ENCODE measurements at places on chromosomes 5 and 9.

GRCh38 chr9:7370988-7371387 lies 428.6 kb downstream of the DMAC1 start:
- DNase-seq = no peak

- DNase-seq = no peak
Measured at GRCh38 chr9:119736491-119737454, 367.5 kb upstream of the BRINP1 start.

GRCh38 chr9:74205056-74205455 lies 292.1 kb upstream of the RORB start:
- no peak for DNase-seq

- no peak for DNase-seq
Measured at GRCh38 chr5:41787265-41787664, 83.0 kb downstream of the OXCT1 start.

GRCh38 chr5:163633926-163634460 lies 128.6 kb downstream of the MAT2B start:
- no peak for DNase-seq

DNA sequence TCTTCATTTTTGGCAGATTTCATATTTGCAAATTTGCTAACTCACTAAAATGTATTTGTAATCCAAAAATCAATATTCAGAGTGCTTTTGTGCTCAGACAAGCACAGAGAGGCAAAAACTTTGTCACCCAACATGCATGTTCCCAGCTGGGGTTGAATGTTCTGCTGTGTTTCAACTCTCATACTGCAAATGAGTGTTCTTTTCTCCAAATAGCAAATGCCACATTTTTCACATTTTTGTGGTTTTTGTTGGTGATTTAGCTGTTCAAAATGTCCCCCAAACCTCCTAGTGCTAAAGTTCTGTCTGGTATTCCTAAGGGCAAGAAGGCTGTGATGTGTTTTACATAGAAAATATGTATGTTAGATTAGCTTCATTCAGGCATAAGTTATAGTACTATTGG lies 87.3 kb upstream of the PCSK5 start:
- DNase-seq = no peak

- DNase-seq = no peak
Measured at GRCh38 chr9:91694081-91694870, 255.8 kb downstream of the ROR2 start.

DNA sequence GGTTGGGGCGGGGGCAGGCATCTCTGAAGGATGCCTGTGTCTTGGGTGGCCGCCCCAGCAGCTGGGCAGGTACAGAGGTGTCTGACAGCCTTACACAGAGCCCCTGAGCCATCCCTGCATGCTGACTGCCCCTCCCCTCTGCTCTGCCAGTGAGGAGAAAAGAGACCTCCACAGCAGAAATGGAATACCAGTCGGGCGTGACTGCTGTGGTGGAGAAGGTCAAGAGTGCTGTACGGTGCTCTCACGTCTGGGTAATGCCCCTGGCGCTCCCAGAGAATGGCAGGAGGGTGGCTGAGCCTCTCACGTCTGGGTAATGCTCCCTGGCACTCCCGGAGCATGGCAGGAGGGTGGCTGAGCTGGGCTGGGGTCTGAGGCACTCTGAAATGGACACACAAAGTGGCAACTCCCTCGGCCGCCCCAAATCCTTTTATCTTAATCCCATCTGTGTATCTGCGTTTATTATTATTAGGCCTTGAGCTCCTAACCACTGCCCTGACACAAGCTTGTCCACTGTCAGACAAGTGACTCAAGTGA lies 2.5 kb upstream of the RABL6 start:
- no peak for DNase-seq

GRCh38 chr5:171549274-171549673 lies 129.8 kb downstream of the FGF18 start:
- DNase-seq = no peak

DNA sequence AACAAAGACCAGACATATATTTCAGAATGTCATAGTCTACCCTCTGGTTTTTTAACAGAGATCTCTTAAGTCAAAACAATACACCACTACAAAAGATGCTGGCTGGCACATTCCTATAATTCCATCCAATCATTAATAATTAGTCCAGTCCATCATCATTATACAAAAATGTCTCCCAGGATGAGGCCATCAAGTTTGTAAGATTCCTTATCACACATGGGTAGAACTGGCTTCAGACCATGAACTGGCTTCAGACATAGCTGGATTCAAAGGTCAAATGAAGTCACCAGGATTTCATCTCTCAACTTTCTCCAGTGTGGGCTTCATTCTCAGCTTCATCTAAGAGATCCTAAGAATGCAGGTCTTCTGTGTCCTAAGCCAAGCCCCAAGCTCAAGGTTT lies 147.1 kb downstream of the ENC1 start:
- no peak for DNase-seq

DNA sequence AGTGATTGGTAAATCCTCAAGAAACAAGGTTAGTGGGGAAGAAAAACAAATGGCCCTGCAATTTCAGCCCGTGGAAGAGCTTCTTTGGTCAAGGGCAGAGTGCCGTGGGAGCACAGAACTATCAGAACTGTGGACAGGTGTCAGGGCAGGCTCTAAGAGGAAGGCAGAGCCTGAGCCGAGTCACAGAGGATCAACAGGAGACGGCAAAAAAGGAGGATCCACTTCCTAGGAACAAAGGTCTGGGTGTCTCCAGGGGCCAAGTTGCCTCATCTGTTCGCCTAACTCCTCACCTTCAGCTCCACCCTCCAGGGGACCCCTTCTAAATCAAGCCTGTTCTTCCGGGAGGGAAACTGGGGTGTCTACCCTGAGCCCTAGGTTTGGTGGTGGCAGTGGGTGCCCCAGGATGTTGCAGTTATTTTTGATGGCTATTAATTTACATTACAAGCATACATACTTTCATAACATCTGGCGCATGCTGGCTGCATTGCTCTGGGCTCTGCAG lies 88.0 kb downstream of the FEM1C start:
- no peak for DNase-seq

- no peak for DNase-seq
Measured at GRCh38 chr5:32232441-32233219, 58.5 kb upstream of the GOLPH3 start.

DNA sequence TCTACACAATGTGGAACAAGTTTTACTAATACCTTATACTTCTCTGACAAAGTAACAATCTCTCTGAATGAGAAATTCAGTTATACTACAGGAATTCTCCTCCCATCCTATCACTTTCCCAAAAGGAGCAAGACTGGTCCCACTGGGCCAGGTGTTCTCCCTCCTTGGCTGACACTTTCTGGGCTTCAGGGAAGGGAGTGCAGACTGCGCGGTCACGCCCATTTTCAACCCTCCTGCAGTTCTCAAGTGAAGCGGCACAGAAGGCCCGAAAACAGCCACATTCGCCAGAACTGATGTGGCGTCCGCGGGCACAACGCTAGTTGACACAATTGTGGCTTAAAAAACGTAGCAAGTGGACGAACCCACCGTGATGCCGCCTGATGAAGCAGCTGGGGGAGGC lies 603 bp downstream of the SAXO1 start:
- DNase-seq = no peak

GRCh38 chr5:54643685-54644106 lies 126.1 kb downstream of the SNX18 start:
- no peak for DNase-seq

DNA sequence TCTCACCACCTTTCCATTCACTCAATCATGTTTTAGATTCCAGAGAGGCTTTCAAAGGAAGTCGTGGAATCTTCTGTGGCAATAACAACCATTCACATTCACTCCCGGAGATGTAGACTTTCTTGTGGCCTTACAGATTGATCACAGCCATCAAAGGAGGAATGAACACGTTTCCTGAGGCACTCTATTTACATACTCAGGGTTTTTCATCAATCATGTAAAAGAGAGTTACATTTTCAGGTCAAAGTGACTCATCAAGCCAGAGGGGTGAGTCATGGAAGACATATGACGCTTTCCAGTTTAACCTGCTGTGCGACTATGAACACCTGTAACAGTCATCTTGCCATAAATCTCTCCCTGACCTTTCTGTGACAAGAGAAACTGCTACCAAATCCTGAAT lies 39.3 kb upstream of the RAD23B start:
- DNase-seq = no peak

- peak; percentile 15 for DNase-seq
Measured at GRCh38 chr5:157312492-157312891, 46.6 kb downstream of the CYFIP2 start.

DNA sequence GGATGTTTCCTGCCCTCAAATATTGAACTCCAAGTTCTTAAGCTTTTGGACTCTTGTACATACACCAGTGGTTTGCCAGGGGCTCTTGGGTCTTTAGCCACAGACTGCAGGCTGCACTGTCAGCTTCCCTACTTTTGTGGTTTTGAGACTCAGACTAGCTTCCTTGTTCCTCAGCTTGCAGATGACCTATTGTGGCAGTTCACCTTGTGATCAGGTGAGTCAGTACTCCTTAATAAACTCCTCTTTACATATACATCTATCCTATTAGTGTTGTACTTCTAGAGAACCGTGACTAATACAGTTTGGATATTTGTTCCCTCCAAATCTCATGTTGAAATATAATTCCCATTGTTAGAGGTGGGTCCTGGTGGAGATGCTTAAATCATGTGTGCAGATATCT lies 681.9 kb upstream of the ARRDC3 start:
- no peak for DNase-seq

DNA sequence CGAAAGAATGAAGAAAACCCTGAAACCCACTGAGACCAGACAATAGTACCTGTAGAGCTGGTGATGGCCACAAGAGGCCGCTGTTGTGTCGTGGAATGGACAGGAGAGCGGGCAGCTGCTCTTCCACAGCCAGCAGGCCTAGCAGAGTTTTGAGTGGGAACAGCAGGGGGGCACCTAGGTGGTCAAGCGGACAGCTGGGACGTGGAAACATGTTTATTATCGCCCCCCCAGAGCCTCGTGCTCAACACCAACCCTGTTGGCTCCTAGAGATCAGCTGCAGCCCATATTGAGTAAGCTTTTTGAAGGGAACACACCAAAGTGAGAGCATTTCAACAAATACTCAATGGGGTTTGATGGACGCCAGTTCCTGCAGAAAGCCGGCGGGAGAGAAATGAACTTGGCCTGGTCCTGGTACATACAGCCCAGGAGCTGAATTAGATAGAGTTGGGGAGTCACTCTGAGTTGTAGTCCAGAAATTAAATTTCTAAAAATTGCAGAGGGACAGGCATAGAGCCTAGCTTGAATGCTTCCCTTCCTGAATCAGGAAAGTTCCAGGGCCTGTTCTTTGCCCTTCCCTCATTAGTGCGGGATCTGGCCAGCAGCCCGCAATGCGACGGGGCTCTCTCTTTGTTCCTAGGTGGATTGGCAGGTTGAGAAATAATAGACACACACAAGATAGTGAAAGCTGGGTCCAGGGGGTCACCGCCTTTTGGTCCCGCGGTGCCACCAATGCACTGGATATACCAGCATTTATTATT lies 33.8 kb downstream of the MFAP3 start:
- peak; percentile 47 for DNase-seq

GRCh38 chr5:622359-622758 lies 10.2 kb downstream of the CEP72 start:
- no peak for DNase-seq

DNA sequence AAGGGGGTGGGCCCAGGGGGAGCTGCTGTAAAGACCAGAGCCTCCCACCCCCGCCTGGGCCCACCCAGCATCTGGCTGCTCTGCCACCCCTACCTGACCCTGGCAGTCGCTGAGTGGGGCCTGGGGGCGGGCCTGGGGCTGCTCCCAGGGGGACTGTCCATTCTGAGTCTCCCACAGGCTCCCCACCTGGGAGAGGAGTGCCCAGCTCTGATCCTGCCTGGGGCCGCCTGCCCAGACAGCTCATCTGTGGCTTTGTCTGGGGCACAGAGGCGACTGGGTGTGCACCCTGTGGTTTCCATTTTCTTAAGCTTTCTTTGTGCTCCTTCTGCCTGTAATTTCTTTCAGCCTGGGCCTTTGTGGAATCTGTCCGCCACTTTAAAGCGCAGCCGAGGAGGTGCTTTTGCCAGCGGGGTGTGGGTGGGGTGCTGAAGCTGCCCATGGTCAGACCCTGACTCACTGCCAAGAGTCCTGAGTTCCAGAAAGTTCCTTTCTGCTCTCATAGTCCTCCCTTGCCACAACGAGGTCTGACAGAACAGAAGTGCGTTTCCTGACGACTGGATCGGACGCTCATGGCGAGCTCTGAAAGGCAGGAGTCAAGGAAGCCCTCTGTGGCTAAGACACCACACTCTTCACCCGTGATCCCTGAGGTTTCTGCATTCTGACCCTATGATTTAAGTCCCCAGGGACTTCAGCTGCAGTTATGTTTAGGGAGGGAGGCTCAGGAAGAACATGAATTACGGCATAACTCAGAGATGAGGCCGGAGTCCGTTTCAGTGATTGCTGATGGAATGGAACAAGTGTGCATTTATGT lies 225.0 kb downstream of the FANCC start:
- DNase-seq = no peak

GRCh38 chr5:172903790-172904189 lies 55.4 kb upstream of the RPL26L1 start:
- no peak for DNase-seq

DNA sequence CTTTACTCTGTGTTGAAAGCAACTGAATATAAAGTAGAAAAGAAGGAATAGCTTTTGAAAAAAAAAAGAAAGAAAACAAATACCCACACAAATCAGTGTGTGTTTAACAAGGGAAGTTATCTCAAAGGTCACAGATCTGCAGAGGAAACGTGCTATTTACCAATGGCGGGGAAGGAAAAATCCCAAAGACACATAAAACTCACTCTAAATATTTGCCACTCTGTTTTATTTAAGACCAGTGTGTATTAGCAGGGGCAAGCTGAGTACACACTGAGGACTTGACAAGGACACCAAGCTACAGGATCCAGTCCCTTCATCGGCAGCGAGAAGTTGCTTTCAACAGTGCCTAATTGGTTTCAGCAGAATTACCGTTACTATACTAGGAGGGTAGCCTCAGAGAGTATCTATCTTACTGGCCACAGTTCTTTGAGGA lies 252.5 kb downstream of the DEPDC1B start:
- no peak for DNase-seq

DNA sequence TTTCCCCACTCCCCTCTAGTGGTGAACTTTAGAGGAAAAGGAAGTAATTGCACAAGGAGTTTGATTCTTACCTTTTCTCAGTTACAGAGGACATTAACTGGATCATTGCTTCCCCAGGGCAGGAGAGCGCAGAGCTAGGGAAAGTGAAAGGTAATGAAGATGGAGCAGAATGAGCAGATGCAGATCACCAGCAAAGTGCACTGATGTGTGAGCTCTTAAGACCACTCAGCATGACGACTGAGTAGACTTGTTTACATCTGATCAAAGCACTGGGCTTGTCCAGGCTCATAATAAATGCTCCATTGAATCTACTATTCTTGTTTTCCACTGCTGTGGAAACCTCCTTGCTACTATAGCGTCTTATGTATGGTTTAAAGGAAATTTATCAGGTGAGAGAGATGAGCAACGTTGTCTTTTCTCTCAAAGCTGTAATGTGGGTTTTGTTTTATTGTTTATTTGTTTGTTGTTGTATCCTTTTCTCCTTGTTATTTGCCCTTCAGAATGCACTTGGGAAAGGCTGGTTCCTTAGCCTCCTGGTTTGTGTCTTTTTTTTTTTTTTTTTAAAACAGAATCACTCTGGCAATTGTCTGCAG lies 25.3 kb downstream of the SLC22A5 start:
- DNase-seq = no peak
